ENCODE measurements at places on chromosomes 7 and 10.

DNA sequence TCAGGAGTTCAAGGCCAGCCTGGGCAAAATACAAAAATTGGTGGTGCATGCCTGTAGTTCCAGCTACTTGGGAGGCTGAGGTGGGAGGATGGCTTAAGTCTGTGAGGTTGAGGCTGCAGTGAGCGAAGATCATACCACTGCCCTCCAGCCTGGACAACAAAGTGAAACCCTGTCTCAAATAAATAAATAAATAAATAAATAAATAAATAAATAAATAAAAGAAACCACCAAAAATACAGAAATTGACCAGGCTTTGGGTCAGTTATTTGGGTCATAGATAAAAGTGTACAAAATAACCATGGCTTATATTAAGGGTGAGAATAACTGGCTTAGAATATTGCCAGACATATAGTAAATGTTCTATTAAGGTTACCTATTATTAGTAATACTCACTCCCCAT is 129.2 kb downstream of the NEUROD6 start:
- DNase-seq = no peak

DNA sequence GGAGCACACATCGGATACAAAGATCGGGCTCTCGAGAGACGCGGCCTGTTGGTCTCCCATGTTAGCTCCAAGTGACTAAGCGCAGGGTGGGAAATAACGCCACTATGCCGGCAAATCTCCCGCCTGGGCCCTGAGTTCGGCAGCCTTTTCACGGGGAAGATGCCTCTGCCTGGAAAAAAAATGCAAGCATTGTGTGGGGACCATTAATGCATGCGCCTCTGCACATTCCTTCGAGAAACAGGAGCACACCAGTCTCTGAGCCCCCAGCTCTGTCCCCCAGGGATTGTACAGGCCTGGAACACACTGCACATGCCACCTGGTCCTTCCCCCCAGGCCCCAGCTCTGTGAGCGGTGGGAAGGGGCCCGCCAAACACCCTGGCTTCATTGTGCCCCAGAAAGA is 44.1 kb downstream of the FBXW4 start:
- DNase-seq = no peak

DNA sequence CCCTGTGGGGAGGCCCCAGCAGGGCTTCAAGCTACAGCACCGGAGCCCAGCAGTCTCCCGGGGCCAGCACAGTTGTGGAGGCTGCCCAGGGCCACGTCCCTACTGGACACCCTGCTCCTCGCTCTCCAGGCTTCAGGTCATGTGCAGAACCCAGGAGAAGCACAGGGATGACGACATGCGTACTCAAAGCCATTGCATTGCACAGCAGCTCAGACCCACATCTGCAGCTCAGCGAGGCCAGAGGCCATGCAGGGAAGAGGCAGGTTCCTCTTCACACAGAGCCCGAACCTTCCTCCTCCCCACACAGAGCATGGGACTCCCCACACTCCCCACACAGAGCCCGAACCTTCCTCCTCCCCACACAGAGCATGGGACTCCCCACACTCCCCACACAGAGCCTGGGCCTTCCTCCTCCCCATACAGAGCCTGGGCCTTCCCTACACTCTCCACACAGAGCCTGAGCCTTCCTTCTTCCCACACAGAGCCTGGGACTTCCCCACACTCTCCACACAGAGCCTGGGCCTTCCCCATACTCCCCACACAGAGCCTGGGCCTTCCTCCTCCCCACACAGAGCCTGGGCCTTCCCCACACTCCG is 12.3 kb downstream of the CFAP46 start:
- no peak for DNase-seq

DNA sequence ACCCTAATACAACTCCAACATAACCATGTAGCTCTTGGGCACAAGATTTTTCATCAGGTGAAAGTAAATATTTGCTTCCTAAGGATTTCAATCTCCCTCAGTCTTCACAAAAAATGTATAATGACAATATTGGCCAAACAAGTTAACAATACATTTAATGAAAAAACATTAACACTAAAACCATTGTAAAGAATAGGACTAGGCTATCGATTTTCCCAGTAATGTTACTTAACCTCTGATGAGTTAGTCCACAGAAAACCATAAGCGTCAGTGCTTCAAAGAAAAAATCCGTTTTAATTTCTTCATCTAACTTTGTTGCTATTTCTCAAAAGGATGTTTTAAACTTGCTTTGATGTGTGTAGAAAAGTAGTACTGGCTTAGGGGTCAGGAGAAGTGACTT is 1.2 kb downstream of the ZNF33B start:
- no peak for DNase-seq

All from astrocyte (in vitro differentiated cells and primary cell).